ENCODE measurements at places on chromosomes 12 and 14.

DNA sequence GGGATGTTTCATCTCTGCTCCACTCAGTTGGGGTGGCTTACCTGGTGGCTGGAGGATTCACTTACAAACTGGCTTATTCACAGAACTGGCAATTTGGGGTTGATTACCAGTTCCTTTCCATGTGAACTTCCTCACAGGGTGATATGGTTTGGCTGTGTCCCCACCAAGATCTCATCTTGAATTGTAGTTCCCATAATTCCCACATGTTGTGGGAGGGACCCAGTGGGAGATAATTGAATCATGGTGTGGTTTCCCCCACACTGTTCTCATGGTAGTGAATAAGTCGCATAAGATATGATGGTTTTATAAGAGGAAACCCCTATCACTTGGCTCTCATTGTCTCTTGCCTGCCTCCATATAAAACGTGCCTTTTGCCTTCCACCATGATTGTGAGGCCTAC, 26.9 kb upstream of the IGF1 start:
- DNase-seq, result no peak

- no peak for DNase-seq
Observed at GRCh38 chr12:54251667-54252284, 28.1 kb downstream of the CBX5 start.

GRCh38 chr14:25406818-25407217, 356.9 kb upstream of the STXBP6 start:
- no peak for DNase-seq

- no peak for DNase-seq
Observed at GRCh38 chr14:44803239-44803905, 158.4 kb downstream of the KLHL28 start.

- DNase-seq, result no peak
Observed at GRCh38 chr12:57235017-57235727, 5.7 kb downstream of the SHMT2 start.

- no peak for DNase-seq
Observed at GRCh38 chr12:131853832-131854797, 25.9 kb downstream of the MMP17 start.
